ENCODE measurements at places on chromosomes 7 and 10.

- DNase-seq: no peak
These were observed 93.9 kb downstream of the CCDC3 start for GRCh38 chr10:12907656-12908055.

- no peak for DNase-seq
These were observed 16.0 kb downstream of the FZD1 start for GRCh38 chr7:91280185-91280584.

GRCh38 chr7:94243066-94243711, 151.5 kb upstream of the COL1A2 start:
- no peak for DNase-seq

GRCh38 chr7:35003679-35004303, 33.5 kb downstream of the DPY19L1 start:
- no peak for DNase-seq

GRCh38 chr7:19964246-19964645, 190.8 kb upstream of the TMEM196 start:
- DNase-seq: no peak

DNA sequence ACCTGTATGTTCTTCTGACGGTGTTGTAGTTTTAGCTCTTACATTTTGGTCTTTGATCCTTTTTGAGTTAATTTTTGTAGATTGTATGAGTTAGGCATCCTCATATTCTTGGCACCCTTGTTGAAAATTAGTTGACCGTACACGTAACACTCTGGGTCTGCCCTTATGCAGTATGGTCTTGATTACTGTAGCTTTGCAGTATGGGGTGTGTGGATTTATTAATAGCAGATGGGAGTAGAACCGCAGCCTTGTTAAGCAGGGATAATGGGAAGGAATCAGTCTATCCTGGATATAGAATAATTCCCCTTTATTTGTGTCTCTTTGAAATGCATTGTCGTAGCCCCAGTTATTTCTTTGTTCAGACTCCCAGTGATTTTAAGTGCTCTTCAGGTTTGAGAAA, 95.5 kb downstream of the UBE3C start:
- no peak for DNase-seq

DNA sequence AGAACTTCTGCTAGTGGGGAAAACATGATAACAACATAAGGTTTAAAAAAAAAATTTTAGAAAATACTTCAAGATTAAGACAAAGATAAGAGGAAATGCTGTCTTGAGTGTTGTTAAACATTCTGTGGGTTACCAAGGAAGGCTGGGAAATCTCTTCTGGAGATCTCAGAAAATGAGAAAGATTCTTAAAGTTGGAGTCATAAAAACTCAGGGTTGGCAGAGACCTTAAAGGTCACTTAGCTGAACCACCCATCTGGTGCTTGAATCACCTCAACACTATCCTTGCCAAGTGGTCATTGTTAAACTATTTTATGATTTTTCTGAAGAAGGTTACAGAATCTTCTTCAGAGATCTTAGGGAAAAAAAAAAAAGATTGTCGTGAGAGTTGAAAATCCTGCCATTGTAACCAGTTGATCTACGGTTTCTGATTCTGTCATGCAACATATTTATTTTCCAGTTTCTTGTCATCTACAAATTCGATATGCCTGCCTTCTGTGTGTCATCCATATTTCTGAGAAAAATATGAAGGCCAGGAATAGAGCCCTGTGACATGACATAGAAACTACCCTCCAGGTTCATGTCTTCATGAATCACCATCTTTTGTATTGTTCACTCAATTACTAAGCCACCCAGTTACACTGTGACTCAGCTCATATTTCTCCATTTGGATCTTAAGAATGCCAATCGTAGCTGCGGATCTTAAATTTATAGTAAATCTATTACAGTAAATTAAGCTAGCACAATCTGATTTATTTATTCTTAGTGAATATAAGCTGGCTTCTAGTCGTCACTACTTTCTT, 179.2 kb downstream of the ST7 start:
- no peak for DNase-seq

DNA sequence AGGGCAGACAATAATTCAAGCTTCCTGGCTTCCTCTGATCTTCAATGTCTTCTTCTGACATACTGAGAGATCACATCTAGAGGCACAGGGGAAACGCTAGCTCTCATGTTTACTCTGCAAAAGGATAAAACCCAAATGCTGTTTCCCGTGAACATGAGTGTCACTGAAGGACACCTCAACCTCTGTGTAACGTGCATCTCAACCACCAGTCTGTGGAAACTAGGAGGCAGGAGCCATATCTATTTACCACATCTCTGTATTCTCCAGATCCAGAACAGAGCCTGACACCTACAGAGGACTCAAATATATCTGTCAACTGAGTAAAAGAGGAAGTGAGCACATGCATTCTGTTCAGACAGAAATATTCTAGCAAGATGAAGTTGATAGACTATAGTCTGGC, 140.3 kb upstream of the TARP start:
- no peak for DNase-seq

- no peak for DNase-seq
These were observed 348.0 kb downstream of the GPAM start for GRCh38 chr10:111835574-111835973.

GRCh38 chr7:39588416-39588815, 22.2 kb downstream of the YAE1 start:
- no peak for DNase-seq

DNA sequence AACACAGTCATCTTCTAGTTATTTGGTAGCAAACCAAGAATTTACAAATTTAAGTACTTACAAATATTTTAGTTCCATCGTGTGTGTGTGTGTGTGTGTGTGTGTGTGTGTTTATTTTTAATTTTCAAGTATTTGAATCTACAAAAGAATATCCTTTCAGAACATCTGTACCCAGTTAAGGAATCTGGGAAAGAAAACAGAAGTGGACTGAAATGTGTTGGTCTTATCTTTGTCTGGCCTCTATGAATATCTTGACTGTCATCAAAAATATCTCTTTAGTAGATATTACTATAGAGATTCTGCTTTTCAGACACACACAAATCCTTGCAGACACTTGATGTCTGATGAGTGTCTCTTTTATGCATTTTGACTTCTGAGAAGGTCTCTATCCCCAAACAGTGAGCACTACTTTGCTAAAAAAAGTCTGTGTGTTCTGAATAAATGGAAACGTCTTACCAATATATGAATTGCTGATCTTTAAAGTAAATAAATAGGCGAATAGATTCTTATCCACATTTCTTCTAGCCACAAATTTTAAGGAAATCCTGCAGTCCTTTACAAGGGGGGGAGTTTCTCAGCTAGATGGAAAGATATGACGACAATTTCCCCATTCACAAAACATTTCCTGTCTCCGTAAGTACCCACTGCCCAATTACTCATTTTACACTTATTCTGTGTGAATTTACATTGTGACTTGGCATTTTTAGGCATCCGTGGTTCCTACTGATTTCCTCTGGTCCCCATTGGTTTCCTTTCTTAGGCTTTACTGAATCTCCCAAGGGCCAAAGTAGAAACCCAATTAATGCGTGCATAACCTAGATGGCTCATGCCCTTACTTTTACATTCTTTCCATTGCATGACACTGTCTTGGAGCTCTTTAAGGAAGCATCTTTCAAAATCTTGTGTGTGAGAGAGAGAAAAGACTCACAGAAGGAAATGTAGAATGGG, 36.0 kb downstream of the NRCAM start:
- DNase-seq: no peak

GRCh38 chr10:71989661-71990454, 25.7 kb downstream of the CHST3 start:
- DNase-seq: no peak

DNA sequence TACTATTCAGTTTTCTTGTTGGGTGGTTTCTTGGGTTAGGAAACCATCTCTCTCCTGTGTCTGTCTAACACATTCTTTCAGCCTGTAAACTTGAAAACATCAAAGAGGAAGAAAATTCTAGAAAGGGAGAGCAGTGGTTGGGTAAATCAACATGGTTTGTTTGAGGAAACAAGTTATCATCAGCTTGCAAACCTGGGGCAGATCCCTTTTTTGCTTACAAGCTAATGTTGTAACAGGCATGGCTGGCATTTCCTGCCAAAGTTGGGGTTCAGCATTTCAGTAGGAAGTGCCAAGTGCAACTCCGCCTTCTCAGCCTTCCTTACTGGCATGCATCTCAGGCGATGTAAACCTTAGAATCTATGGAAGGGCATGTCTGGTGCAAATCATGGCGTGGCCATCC, 112.6 kb downstream of the EEPD1 start:
- DNase-seq: no peak
